ENCODE measurements at places on chromosomes 11 and 22.

GRCh38 chr22:24404561-24405275 lies 22.7 kb upstream of the ADORA2A start:
- no peak for DNase-seq

GRCh38 chr11:127118811-127119210 lies 118.2 kb upstream of the KIRREL3 start:
- DNase-seq: no peak

DNA sequence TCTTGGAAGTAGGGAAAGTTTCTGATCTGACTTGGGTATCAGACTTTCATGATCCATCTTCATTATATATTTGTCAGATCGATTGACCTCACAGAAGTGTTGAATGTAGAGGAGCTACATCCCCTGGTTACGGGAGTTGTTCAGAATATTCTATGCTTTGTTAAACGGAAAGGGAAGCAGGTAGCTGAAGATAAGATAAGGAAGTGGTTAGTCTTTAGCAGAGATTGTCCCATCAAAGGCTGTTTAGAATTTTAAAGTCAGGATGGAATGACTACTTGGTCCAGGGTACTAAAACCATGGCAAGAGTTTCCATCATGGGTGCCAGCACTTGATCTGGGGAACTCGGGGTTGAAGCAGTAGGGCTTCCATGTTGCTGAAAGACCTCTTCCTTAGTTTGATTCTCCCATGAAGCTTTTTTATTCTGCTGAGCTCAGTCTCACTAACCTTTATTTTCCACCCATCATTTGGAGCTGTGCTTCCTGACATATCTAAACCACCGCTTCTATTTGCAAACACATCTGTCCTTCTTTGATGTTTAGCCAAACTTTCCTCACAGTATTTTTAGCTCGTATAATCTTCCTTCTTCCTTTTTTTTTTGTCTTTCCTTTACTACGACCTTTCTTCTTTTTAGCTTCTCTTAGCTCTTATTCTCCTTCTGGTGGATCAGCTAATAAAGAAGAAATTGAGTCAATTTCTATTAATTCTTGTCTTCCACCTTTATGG lies 4.0 kb upstream of the C22orf31 start:
- DNase-seq: no peak

DNA sequence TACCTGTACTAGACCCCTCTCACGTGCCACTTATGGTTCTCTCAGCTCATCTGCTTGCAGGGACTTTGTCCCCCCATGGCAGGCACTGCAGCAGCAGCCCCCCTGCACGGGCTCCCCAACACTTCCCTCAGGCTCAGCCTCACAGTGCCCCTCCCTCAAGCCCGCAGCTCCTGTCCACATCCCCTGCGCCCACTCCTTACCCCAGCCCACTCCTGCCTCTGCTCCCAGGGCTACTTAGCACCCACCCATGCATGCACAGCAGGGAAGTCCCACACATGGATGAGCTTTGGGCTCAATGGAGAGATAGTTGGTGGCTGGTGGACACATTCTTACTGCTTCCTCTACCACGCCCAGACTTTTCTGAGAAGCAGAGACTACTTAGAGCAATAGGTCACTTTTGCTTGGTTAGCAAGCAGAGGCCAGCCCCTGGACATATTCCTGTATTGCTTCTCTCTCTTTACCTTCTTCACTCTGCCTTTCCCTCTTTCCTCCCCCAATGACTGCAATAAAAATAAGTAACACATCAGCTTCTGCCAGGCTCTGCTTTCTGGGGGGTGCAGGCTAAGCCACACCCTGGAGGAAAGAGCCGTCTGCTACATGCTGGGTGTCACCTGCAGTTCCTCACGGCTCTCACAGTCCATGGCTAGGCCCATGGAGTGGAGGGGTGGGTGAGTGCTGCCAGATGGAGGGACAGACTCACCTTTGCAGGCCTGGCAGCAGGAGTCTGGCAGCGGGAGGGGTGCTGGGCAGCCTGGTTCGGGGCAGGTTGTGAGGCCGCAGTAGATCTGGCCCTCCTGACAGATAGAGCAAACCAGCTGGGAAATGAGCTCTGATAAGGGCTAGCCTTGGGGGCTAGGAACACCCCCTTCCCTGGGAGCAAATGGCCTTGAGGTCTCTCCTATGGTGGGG lies 23.4 kb downstream of the CHRDL2 start:
- DNase-seq: no peak

GRCh38 chr22:48084041-48084728 lies 1321.7 kb downstream of the TBC1D22A start:
- DNase-seq: no peak

DNA sequence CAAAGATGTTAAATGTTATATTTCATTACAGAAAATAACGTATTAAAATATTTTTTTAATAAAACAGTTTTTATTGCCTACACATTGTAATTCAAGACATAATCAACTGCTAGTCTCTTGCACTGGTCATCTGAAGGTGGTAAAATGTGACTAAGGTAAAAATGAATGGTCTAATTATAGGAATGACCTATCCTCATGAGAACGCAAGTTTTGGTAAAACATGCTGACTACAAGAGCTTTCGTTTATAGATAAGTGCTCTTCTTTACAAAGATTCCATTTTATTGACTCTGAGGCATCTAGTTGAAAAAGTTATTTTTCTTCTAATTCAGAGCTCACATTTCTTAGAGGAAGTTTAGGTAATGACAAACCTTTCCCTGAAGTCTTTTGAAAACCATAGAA lies 27.3 kb downstream of the LUZP2 start:
- no peak for DNase-seq

DNA sequence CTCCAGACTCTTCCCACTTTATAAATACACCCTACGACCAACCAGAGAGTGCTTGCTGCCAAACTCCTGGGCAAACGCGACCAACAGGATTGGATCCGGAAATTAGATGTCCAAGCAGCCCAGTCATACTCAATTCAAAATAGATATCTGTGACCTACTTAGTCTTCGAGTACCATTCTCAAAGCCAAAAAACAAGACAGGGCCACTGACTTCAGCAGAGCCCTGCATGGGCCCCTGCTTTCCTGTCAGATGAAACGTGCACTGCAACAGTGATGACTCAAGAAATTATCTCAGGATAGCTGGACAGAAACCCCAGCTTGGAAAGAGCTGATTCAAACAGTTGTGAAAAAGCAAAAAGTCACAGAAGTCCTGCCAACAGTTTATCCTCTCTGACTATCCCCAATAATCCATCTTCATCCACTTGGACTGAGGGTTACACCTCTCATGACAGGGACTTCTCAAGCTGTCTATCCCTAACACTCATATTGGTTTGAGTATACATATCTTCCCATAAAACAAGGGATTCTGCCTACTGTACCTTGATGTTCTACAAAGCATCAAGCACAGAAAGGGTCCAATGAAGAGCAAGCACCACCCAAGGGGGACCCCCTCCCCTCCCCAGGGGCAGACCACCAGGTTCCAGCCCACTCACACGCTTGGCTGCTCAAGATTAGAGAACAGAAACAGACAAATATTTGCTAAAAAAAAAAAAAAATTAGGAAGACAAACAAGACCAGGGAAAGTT lies 17.4 kb downstream of the SMCO4 start:
- peak; percentile 67 for DNase-seq

DNA sequence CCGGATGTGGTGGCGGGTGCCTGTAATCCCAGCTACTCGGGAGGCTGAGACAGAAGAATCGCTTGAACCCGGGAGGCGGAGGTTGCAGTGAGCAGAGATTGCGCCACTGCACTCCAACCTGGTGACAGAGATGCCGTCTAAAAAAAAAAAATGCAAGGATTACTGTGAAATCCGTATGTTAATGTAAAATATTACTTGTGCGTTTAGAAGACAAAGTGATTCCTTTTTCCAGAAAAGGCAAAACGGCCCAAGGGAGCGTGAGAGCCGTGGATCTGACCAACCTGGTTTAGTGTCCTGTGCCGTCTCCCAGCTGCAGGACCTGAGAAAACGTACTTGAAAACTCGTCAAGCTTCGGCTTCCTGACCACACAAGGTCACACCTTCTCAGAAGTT lies 905 bp downstream of the HDHD5 start:
- no peak for DNase-seq

DNA sequence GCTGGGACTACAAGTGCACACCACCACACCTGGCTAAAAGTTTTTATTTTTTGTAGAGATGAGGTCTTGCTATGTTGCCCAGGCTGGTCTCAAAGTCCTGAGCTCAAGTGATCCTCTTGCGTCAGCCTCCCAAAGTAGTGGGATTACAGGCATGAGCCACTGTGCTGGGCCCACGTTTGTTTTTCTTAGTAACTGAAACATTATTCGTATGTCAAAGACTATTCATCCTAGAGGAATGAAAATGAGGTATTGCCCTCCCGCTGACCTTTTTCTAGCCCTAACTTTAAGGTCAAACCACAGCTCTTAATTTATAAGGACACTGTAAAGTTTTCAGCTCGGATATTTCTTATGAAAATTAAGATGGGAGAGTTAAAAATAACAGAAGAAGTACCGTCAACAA lies 33.2 kb upstream of the PAX6 start:
- DNase-seq: peak; percentile 10

Data from cardiac fibroblast (primary cell).